Effector memory CD4-positive, alpha-beta T cell (primary cell): ENCODE measurements at places on chromosomes 6 and 20.

DNA sequence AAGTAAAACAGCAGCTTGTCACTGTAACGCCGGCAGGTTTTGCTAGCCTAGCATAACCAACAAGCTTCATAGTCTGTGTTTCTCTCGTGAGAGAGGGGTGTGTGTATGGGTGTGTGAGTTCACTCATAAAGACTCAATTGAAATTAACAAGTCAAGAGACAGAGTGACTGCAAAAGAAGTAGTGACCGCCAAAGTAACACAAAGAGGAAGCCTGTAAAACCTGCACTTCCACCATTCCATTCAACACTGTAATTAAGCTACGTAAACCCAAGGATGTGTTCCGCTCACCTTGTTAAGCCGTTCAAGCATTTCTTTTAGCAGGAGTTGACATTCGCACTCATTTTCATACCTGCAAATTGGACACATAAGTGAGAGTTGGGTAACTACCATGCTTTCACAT lies 6.6 kb downstream of the BFSP1 start:
- no peak for DNase-seq

GRCh38 chr6:127869183-127869582 lies 31.7 kb downstream of the THEMIS start:
- no peak for DNase-seq

- DNase-seq = no peak
Observed at GRCh38 chr6:101853231-101854085, 459.9 kb downstream of the GRIK2 start.

- DNase-seq = no peak
Observed at GRCh38 chr6:116812051-116812650, 16.7 kb downstream of the GPRC6A start.
